ENCODE measurements at places on chromosomes 3 and 15.

- DNase-seq: no peak
Measured at GRCh38 chr3:36707623-36708409, 56.5 kb downstream of the DCLK3 start.

GRCh38 chr3:9666704-9667445, 17.6 kb downstream of the MTMR14 start:
- no peak for DNase-seq

DNA sequence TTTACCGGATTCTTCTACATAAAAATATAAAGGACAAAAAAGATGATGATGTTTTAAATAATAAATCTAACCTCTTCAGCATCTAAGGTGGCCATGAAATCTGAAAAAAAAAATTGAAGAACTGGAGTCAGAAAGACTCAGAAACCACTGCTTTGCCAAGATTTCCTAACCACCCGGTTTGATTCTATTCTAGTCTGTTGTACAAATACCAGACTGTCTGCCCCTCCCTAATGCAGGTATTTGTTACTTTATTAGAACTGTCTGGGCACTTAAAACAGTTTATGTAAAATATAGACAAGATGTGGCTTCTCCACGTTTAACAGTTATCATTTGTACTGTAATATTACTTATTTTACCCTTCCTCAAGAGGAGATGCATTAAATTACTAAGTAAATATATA, 48.8 kb downstream of the UACA start:
- no peak for DNase-seq

GRCh38 chr3:42264399-42265058, 1.5 kb downstream of the CCK start:
- DNase-seq: peak; percentile 81

DNA sequence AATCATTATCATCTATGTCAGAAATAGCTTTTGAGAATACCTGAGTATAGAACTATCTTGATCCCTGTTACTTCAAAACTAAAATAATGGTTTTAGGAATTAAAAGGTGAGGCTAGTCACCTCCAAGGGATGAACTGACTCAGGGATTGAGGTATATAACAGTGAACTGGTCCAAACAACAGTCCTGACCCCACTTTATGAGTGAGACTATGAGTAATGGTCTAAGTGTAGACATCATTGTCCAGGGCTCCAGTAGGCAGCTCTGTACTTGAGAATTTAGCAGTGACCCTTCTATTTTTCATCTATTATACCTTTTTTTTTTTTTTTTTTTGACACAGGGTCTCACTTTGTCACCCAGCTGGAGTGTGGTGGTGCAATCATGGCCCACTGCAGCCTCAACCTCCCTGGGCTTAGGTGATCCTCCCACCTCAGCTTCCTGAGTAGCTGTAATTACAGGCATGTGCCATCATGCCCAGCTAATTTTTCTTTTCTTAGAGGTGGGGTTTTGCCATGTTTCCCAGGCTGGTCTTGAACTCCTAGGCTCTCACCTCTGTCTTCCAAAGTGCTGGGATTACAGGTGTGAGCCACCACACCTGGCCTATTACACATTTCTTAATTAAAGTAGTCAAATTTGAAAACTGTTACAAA, 36.3 kb downstream of the MLH1 start:
- no peak for DNase-seq

GRCh38 chr15:25335279-25335678, 103.5 kb downstream of the UBE3A start:
- DNase-seq: no peak

DNA sequence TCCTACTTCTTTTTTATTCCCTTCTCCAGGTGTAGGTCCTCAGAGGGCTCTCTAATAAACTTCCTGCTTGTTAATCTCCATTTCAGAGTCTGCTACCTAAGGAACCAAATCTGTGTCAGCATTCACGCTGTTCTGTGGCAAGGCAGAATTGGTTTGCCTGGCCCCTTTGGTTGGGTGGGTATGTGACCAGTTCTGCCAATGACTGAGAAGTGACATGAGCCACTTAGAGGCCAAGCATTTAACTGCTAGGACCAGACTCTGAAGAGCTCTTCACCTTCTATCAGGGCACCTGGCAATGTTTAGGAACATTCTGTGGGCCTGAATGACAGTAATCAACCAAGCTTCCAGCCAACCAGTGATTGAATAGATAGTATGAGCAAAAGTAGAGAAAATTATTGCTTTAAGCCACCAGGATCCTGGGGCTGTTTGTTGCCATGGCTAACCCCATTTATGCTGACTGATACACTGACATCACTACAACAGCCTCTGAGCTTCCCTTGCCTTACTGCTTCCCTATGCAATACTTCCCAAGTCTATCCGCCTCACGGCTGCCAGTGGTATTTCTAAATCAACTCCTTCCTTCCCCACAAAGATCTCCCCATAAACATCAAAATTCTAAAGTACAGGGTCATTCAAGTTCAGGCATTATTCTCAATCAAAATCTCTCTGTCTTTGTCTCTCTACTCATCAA, 7.6 kb downstream of the FRMD4B start:
- no peak for DNase-seq

All from suprapubic skin (tissue), 4 donors.